ENCODE measurements at places on chromosomes 6 and 20. TPM values are rescaled to one million over a fixed set of nuclear protein-coding genes. Genes with fewer than 3 reads are reported as not detected.

Gene GSTA2
- not detected for polyA plus RNA-seq

Gene NRSN1
- 0.23 TPM for polyA plus RNA-seq

Gene RNF182
- 1.3 TPM for polyA plus RNA-seq

Gene EDN3
- 38.2 TPM for polyA plus RNA-seq

Gene B3GAT2
- 4.5 TPM for polyA plus RNA-seq

Gene PET117
- polyA plus RNA-seq: 11.6 TPM

Gene IMPG1
- polyA plus RNA-seq: 0.28 TPM

Gene ALDH8A1
- polyA plus RNA-seq: 1.6 TPM

DNA sequence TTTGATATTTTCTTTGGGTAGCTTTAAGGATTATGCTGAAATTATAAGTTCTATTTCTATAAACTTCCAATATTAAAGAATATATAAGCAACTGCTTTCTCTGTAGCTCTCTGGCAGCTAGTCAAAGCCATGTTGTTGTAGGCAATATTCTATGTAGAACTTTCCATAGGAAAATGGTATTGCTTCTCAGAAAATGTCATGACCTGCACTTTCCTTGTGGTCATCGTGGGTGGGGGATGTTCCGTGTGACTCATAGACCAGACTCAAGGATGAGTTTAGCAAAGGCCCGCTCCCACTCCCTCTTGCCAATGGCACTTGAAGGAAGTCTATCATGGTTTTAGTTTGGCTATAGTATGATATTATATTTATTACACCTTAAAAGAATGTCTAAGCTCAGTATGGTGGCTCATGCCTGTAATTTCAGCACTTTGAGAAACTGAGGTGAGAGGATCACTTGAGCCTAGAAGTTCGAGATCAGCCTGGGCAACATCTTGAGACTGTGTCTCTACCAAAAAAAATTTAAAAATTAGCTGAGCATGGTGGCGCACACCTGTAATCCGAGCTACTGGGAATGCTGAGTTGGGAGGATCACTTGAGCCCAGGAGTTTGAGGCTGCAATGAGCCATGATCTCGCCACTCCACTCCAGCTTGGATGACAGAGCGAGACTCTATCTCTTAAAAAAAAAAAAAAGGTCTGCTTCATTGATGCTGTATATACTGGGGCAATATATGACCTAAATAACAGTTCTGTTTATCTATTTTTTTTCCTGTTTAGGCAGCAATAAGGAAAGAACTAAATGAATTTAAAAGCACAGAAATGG, 36.6 kb upstream of the LTV1 start:
- no peak for DNase-seq

- no peak for DNase-seq
Measured at GRCh38 chr20:52494244-52494643, 302.7 kb upstream of the ZFP64 start.

- DNase-seq: peak; percentile 60
Measured at GRCh38 chr20:53755733-53756531, 162.3 kb upstream of the ZNF217 start.

- DNase-seq: peak; percentile 32
Measured at GRCh38 chr6:104527311-104527710, 332.4 kb downstream of the HACE1 start.

DNA sequence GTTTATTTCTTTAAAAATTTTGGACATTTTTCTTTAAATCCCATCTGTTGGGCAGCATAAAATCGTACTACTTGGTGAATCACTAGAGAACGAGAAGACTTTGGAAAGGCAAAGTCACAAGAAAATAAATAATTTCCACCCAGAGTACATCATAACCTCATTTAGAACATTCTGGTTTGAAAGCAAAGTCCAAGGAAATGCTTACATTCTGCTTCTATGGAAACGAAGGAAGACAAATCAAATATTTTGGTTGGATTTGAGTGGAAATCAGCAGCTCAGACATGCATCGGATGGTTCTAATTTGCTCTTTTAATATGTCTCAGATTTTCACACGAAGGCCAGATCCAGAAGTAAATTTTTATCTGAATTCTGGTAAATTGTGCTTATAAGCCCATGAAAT, 60.7 kb upstream of the LTV1 start:
- peak; percentile 86 for DNase-seq

- DNase-seq: no peak
Measured at GRCh38 chr6:6725468-6726209, 137.1 kb downstream of the LY86 start.

DNA sequence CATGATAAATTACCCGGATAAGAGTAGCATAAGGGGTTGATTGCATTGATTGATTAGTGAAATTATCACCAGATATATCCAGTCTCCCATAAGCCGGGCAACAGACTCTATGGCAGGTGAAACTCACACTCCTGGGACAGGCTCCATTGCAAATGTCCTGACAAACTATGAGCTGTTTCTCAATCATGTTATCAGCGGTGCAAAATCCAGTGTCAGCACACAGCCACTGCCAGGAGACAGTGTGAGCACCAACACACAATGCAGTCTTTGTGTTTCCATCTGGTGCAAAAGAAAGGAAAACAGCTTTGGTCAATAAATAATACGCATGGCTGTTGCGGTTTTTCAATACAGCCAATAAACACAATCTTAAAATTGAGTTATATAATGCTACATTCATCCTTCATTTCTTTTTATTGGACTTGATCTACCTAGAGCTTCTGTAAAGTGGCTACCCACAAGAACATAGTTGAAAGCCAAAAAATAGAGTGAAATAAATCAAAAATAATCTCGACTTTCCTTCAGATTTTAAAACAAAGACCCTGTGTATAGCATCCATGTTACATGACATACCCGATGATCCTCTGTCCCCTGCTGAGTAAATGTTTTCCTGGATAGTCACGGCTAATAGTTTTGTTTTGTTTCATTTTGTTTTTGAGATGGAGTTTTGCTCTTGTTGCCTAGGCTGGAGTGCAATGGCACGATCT, 64.3 kb upstream of the AFDN start:
- no peak for DNase-seq

GRCh38 chr6:39075010-39075686, 26.6 kb downstream of the GLP1R start:
- no peak for DNase-seq

GRCh38 chr20:47354714-47355488, 1.6 kb downstream of the ZMYND8 start:
- DNase-seq: no peak

DNA sequence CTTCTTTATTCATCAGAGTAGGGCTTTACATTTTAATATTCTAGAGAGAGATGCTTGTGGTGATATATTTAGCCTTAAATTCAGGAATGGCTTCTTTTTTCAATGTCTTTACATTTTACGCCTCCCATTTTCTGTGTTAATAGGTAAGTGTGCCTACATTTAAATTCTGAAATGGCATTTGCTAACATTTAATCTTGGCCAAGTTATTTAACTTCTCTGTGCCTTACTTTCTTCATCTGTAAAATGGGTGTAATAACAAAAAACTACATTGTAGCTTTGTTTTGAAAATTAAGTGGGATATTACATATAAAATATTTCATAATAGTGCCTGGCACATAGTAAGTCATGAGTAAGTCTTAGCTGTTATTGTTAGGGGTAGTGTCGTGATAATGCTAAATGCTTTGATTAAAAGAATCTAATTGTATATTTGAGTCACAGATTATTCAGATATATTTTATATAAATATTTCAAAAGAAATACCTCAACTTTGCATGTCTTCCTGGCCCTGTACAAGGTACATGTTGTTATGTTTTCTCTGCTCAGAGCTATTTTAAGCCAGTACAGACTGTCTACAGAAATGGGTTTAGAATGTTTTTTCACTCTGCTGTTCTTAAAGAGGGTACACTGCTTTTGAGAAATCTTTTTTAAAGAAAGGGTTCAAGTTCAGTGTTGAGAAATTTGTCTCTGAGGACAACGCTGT, 18.8 kb downstream of the CARMIL1 start:
- no peak for DNase-seq

- DNase-seq: no peak
Measured at GRCh38 chr6:24543683-24544082, 48.9 kb downstream of the ALDH5A1 start.

DNA sequence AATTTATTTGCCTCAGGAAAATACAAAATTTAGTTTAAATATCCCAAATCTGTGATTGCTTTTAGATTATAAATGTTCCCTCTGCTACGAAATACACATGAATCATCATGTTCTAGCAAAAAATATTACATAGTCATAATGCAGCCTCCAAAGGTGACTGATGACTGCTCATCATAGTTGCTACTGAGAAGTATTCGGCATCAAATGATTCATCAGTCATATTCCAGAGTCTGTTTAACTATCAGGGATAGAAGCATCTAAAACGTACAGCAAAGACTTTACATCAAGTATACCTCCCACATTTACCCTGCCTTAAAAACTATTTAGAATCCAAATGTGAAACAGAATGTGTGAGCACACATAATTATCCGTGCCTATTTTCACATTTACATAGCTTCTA, 626.0 kb downstream of the CDH26 start:
- no peak for DNase-seq

DNA sequence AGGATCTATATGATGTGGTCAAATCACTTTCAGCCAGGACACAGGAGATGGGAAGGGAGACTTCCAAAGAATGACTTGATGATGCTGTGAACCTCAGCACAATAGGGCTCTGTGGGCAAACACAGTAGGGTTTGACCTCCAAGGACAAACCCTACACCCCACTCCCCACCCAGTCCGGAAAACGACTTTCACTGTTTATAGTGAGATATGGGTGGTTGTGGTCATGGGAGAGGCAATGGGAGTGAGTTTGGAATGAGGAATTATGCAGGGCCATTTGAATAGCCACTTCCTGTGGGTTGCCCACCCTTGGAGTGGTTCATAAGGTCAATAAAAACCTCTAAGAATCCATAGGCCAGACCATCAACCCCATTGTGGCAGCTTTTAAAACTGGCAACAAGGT, 38.4 kb upstream of the PRND start:
- no peak for DNase-seq

- DNase-seq: peak; percentile 76
Measured at GRCh38 chr6:52551483-52552277, 25.2 kb downstream of the TRAM2 start.

DNA sequence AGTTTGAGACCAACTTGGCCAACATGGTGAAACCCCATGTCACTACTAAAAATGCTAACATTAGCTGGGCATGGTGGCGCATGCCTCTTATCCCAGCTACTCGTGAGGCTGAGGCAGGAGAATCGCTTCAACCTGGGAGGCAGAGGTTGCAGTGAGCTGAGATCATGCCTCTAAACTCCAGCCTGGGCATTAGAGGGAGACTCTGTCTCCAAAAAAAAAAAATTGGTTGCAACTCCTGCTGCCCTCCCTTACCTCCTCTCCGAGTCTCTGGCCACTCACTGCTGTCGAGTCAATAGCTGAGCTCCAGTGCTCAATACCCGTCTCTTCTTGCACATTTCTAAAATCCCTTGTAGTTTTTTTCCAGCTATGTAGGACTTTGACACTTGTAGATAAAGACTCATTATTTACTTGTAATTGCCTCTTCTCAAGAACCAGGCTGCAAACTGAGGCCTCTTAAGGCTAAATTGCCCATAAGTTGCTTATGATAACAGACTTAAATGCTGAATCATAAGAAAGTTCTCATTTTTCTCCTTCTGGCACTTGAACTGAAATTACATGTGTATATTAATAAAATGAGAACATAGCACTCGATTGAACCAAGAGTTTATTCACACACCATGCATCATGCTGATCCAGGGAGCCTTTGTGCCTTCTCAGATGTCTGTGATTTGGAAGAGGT, 13.8 kb downstream of the HECA start:
- no peak for DNase-seq

DNA sequence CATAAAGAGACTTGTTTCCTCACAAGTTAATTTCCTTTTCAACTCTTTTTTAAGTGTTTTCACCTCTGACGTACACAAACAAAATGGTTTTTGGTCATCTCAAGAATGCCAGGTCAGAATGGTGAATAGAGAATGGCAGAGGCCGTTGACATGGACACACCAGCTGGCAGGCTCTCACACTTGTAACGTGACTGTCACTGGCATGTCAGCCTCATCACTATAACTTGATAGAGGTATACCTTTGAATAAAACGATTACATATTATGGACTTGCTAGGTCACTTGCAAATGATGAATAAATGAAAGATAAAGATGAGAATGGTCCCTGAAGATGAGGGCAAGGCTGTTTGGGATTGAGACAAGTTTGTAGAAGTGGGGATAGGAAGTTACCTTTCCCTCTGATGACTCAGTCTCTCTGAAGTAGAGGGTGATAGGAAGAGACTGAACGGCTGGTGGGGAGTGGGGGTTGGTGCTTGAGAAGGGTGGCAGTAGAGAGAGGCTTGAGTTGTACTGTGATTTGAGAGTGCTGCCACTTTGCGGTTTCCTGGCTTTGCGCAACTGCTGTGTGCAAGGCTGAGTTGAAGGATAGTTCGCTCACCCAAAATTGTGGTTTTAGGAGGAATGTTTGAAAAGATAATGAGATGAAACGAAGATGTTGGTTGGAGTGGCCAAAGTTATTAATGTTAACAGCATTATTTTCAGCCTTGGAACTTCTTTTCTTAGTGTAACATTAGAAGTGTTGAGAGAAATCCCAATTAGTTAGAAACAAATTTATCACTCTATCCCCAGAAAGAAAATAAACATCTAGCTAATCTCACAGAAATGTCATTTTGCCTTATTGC, 30.3 kb downstream of the TBPL1 start:
- no peak for DNase-seq

- no peak for DNase-seq
Measured at GRCh38 chr6:117290173-117290846, 25.0 kb downstream of the VGLL2 start.

GRCh38 chr6:37535428-37535758, 35.7 kb upstream of the CCDC167 start:
- DNase-seq: peak; percentile 22

DNA sequence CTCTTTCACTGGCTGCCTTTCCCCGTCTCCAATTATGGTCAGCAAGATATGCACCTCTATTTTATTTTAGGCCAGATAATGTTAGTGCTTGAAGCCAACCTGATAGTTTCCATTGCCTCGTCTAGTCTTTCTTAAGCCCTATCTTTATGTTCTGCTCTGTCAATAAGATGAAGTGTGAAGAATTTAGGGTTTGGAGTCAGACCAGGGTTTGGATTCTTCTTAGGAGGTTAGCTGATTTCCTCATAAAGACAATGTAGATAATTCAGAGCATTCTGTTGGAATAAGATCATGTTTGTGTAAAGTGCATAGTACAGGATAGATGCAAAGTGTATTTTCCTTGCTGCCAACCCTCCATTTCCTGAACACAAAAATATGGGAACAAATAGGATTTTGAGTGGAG, 43.8 kb downstream of the PKIB start:
- DNase-seq: no peak

GRCh38 chr20:36929290-36929689, 22.2 kb downstream of the SAMHD1 start:
- DNase-seq: peak; percentile 12

DNA sequence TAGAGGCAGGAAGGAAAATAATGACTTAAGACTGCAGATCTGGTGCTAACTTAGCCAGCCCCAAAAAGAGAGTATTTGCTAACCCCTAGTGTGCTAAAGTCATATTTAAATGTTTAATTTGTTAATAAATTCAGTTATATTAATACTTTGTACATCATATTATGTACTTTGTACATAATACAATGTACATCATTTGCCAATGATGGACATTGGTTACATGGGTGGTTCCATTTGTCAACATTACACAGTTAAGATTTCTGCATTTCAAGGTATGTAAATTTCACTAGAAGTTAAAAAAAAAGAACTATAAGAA, 63.9 kb upstream of the PIM1 start:
- DNase-seq: no peak
